ENCODE measurements at places on chromosomes 5 and 9.

GRCh38 chr5:14143841-14144585 is 871 bp downstream of the TRIO start:
- H3K4me3 ChIP-seq = peak overlapping the region; percentile 59
- peaks cover 5% of the 10 kb centered on the region for H3K4me1 ChIP-seq
- H3K27me3 ChIP-seq = no peaks in the 10 kb centered on the region
- no peaks in the 10 kb centered on the region for H3K36me3 ChIP-seq

DNA sequence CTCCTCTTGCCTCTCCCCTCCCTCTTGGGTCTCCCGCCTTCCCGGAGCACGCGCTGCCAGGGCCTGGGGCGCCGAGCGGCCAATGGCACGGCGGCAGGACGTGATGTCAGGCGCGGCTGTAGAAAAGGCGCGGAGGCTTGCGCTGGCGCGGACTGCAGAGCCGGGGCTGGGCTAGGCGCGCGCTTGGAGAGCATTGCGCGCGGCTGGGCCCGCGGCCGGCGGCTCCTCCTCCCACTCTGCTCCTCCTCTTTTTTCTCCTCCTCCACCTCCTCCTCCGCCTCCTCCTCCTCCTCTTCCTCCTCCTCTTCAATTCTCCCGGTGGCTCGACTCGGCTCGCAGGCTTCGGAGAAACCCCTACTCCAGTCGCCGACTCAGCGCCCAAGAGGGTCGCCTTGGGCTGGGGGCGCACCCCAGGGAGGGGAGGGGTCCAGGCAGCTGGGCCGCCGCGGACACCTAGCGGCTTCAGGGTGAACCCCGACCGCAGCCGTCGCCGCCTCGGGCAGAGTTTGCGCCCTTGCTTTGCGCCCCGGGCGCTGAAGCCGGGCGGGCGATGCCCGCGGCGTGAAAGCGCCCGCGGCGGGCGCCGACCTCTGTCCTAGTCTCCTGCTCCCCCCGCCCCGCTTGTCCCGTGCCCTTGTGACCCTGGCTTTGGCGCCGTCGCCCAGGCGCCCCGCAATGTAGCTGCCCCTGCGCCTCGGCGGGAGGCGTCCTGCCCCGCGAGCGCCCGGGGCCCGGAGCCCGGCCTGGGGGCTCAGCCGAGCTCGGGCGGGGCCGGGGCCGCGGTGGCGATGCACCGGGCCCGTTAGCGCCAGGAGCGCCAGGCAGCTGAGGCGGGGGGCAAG is at the start of gene LHX2:
Gene LHX2 (plus strand): TSS at position 309 of the 842 bp plus-strand sequence. CDS start 581 bp downstream, outside the sequence.
- H3K4me1 ChIP-seq = peaks cover 27% of the 10 kb centered on the region
- H3K27ac ChIP-seq = no peak within 1 kb of the TSS
- peak within 1 kb of the TSS; percentile 25 for H3K4me3 ChIP-seq
- peaks cover 83% of the 10 kb centered on the region for H3K27me3 ChIP-seq
- H3K36me3 ChIP-seq = no peaks in the 10 kb centered on the region

- DNase-seq = no peak
- no peaks in the 10 kb centered on the region for H3K4me1 ChIP-seq
These were observed 203.7 kb upstream of the SLC24A2 start for GRCh38 chr9:19992556-19992955.

DNA sequence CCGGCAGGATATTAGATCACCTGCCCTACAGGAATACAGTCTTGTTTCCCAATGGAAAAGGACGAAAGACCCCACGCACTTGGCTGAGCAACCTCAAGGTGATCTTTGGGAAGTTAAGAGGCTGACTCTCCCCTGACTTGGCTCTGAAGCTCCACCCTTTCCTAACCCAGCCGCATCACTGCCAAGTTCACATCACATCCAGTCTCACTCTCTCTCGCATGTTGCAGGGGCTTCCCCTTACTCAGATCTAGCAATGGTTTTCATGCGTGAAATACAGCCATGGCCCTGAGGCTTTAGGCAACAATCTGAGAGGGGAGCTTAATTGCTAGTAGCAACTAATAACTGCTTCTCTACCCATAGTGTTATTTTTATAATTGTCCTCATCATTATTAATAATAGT is 211.6 kb downstream of the DOCK8 start:
- no peak overlapping the region for H3K4me3 ChIP-seq
- DNase-seq = no peak
- no peak overlapping the region for H3K27ac ChIP-seq
- H3K36me3 ChIP-seq = peaks cover 75% of the 10 kb centered on the region
- no peaks in the 10 kb centered on the region for H3K27me3 ChIP-seq
- no peaks in the 10 kb centered on the region for H3K4me1 ChIP-seq

GRCh38 chr5:71757590-71758543 is 38.8 kb downstream of the CARTPT start:
- no peak overlapping the region for H3K4me3 ChIP-seq
- no peak for DNase-seq
- no peak overlapping the region for H3K27ac ChIP-seq
- no peaks in the 10 kb centered on the region for H3K27me3 ChIP-seq
- no peaks in the 10 kb centered on the region for H3K36me3 ChIP-seq

GRCh38 chr9:76369583-76369982 is 24.6 kb downstream of the RFK start:
- no peaks in the 10 kb centered on the region for H3K4me1 ChIP-seq
- H3K27ac ChIP-seq = no peak overlapping the region
- DNase-seq = no peak
- no peak overlapping the region for H3K4me3 ChIP-seq
- H3K36me3 ChIP-seq = no peaks in the 10 kb centered on the region
- H3K27me3 ChIP-seq = no peaks in the 10 kb centered on the region

GRCh38 chr9:107681988-107682387 is 192.4 kb upstream of the KLF4 start:
- H3K27ac ChIP-seq = no peak overlapping the region
- H3K36me3 ChIP-seq = no peaks in the 10 kb centered on the region
- H3K4me1 ChIP-seq = no peaks in the 10 kb centered on the region
- no peak overlapping the region for H3K4me3 ChIP-seq

DNA sequence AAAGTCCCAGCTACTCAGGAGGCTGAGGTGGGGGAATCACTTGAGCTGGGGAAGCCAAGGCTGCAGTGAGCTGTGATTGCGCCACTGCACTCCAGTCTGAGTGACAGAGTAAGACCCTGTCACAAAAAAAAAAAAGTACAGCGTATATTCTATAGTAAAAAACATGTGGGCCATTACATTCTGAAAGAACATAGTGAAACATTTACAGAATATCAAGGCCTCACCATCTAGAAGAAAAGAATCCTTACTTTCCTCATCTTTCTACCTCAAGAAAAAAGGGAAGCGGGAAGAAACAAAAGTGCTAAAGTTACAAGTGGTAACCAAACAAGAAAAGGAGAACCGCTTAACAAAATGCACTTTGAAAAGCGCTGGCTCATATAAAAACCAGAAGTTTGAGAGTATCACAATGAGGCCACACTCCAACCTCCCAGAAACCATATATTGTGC is 5.7 kb upstream of the SYK start:
- no peak overlapping the region for H3K27ac ChIP-seq
- no peaks in the 10 kb centered on the region for H3K4me1 ChIP-seq
- peaks cover 3% of the 10 kb centered on the region for H3K27me3 ChIP-seq
- H3K4me3 ChIP-seq = no peak overlapping the region

GRCh38 chr5:109250533-109251329 is 159.0 kb downstream of the PJA2 start:
- no peaks in the 10 kb centered on the region for H3K4me1 ChIP-seq
- H3K27me3 ChIP-seq = no peaks in the 10 kb centered on the region
- no peak overlapping the region for H3K4me3 ChIP-seq
- H3K27ac ChIP-seq = no peak overlapping the region
- no peaks in the 10 kb centered on the region for H3K36me3 ChIP-seq
- no peak for DNase-seq

DNA sequence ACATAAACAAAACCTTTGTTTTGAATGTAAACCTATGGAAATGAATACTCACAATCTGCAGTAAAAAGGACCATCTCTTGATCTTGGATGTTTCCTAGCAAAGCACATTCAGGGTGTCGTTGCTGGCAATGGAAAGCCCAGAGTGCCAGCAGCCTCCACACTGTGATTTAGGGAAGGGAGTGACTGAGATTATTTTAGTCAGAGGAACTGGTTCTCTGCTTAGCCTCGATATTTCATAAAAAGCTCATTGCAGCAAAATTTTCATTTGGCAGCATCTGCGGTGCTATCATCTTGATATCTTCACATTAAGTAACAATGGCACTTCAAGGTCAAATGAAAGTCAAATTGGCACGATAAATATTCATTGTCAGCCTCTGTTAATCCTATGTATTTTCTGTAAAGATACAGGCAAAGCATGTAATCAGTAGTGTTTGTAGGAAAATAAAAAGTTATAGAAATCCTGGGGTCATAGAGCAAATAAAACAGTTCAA is 116.0 kb downstream of the MACIR start:
- H3K4me1 ChIP-seq = no peaks in the 10 kb centered on the region
- H3K27me3 ChIP-seq = peaks cover 3% of the 10 kb centered on the region
- no peak overlapping the region for H3K27ac ChIP-seq
- no peaks in the 10 kb centered on the region for H3K36me3 ChIP-seq

DNA sequence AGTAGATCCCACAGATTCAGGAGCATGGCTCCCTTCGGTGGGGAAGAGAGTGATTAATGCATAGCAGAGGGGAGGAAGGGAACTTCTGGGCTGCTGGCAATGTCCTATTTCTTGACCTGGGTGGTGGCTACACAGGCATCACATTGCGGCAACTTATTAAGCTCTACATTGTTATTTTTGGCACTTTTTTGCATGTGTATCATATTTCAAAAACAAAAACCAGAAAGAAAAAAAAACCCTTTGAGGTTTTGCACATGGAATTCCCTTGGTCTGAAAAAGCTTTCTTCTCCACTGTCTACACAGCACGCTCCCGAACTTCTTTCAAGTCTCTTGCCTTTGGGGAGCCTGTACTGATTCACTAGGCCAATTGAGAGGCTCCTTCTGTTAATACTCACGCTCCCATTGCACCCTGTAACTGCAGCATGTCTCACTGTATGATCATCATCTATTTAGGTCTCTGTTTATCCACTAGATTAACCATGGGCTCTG is 25.1 kb downstream of the CEMIP2 start:
- H3K27ac ChIP-seq = no peak overlapping the region
- no peaks in the 10 kb centered on the region for H3K27me3 ChIP-seq
- H3K36me3 ChIP-seq = peaks cover 33% of the 10 kb centered on the region

- H3K27ac ChIP-seq = no peak overlapping the region
- no peaks in the 10 kb centered on the region for H3K27me3 ChIP-seq
- no peaks in the 10 kb centered on the region for H3K36me3 ChIP-seq
These were observed 481.7 kb downstream of the CDH10 start for GRCh38 chr5:24163091-24163490.

DNA sequence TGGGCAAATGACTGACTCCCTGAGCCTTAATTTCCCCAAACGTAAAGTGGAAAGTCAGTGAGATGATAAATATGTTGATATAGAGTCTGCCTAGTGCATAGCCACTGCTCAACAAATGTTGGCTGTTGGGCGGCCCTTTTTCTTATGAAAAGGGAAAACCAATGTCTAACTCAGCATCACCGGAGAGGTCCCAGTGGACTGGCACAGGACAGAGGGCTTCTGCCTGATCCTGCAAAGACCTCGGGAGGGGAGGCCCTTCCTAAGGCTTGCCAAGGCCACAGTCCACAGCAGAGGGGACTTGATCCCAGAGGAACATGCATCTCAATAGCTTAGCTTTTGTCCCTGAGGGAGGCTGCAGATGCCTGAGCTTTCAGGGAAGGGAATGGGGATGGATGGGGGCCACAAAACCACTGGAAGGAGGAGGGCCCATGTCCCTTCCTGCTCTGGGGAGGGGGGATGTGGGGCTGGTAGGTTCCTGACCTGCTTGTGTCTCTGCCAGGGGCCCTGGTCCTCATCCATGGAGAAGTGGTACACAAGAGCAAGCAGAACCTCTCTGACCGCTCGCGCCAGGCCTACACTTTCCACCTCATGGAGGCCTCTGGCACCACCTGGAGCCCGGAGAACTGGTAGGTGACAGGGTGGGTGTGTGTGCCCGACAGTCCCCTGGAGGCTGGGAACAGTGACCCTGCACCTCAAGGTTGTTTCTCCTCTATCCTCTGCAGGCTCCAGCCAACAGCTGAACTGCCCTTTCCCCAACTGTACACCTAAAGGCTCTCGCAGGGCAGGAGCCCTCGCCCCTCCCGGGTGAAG is 6.3 kb downstream of the DOLK start:
- no peaks in the 10 kb centered on the region for H3K36me3 ChIP-seq
- no peak overlapping the region for H3K27ac ChIP-seq
- no peaks in the 10 kb centered on the region for H3K27me3 ChIP-seq
- no peak for DNase-seq
- H3K4me3 ChIP-seq = no peak overlapping the region
- peaks cover 3% of the 10 kb centered on the region for H3K4me1 ChIP-seq

- no peak overlapping the region for H3K4me3 ChIP-seq
- no peak overlapping the region for H3K27ac ChIP-seq
- DNase-seq = no peak
- no peaks in the 10 kb centered on the region for H3K27me3 ChIP-seq
These were observed 15.5 kb downstream of the ATOX1 start for GRCh38 chr5:151742870-151743294.

DNA sequence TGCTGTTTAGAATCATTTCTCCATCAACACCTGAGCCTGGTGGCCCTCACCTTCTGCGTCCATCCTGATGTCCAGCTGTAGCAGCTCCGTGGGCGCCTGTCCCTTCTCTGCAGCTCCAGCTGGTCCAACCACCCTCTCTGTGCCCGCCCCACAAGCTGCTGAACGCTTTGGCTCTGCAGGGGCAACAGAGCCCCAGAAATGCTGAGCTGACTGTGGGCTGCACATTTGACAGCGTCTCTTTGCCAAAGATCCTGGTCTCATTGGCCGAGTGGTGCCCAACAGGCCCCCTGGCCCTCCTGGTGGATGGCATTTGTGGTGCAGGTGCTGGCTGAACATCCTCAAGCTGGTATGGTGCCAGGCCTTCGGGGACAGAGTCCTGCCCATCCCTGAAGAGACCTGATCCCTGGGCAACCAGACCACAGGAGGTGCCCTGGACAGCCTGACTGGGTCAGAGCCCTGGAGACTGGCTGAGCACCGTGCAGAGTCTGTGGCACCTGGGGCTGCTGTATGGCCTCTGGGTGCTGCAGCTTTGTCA is 25.3 kb upstream of the CEP72 start:
- no peaks in the 10 kb centered on the region for H3K4me1 ChIP-seq
- H3K4me3 ChIP-seq = no peak overlapping the region
- DNase-seq = no peak
- no peak overlapping the region for H3K27ac ChIP-seq
- no peaks in the 10 kb centered on the region for H3K36me3 ChIP-seq

GRCh38 chr9:91028166-91028827 is 226.7 kb downstream of the SYK start:
- H3K36me3 ChIP-seq = no peaks in the 10 kb centered on the region
- DNase-seq = no peak
- H3K27ac ChIP-seq = no peak overlapping the region
- H3K4me3 ChIP-seq = no peak overlapping the region
- H3K4me1 ChIP-seq = no peaks in the 10 kb centered on the region
- H3K27me3 ChIP-seq = no peaks in the 10 kb centered on the region
